ENCODE measurements at places on chromosomes 13 and 19. TPM values are rescaled to one million over a fixed set of nuclear protein-coding genes. Genes with fewer than 3 reads are reported as not detected.
A peak's percentile ranks its signal among the peaks of the same experiment; 100 is the strongest.

The ZNF112 gene
- total RNA-seq: 7.6 TPM

DNA sequence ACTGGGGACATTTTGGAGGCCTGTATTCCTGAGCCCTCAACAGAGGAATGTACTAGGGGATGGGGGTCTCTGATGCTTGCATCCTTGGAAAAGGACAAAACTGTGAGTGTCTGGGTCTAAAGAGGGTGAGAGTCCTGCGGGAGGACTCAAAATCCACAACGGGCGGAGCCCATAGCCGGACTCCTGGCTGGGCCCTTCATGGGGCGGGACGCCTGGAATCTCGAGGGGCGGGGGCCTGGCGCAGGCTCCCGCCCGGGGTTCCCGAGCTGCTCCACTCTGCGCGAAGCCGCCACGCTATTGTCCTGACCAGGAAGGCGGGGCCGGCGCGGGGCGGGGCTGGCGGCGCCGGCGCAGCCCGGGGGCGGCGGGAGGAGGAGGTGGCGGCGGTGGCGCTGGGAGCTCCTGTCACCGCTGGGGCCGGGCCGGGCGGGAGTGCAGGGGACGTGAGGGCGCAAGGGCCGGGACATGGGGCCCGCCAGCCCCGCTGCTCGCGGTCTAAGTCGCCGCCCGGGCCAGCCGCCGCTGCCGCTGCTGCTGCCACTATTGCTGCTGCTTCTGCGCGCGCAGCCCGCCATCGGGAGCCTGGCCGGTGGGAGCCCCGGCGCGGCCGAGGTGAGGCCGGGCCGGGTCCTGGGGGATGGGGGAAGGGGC is at the start of gene APLP1:
Gene APLP1, plus strand, starts transcription at position 403 of the 651 bp plus-strand sequence. Its CDS starts 63 bp downstream, at position 466.
- DNase-seq: peak; percentile 89

The ENOX1 gene
- total RNA-seq: 8.7 TPM

The ZNF865 gene
- 14.6 TPM for total RNA-seq

DNA sequence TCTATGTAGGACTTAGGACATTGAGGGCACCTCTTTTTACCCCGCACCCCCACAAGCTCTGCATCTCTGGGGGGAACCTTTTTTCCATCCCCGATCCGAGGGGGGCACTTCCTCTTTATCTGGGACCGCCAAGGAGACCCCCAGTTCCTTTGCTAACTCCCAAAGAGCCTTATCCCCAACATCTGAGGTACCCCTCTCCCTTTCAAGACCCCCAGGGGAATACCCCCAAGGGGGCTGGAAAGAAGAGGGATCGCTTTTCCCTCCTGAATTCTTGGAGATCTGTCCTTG is 1.1 kb downstream of the TNFSF9 start:
- DNase-seq: no peak

- DNase-seq: no peak
These were observed 14.1 kb upstream of the ZNF177 start for GRCh38 chr19:9348671-9349070.

- no peak for DNase-seq
These were observed 507.9 kb downstream of the UQCRFS1 start for GRCh38 chr19:28705008-28705407.

- DNase-seq: no peak
These were observed 14.8 kb upstream of the ZNF492 start for GRCh38 chr19:22619371-22619770.

DNA sequence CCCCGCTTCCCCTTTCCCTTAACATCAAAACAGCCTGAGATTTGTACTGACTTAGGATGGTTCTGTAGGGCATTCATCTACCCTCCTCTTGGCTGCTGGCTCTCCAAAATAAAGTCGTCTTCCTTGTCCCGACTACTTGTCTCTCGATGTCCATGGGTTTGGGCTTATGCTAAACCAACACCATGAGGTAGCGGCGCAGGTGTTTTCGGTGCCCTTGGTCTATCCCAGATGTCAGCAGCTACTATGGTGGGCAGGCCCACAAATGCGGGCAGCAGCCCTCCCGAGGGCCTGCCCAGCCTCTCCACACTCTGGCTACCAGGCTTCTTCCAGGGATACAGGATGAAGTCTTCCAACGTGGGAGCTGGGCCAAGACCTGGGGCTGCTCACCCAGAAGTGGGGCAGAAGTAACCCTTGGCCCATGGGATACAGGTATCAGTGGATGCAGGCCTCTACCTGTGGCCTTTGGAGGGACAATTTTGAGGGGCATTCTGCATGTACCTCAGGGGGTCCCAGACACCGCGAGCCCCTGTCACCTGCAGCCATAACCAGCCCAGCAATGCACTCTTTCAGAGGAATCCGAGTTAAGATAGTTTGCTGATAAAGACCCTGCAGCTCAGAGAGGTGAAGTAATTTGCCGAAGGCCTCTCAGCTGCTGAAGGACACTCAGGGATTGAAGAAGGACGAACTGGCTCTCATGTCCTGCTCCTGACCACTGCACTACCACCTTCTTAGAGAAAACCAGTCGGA is 47.8 kb upstream of the VSTM2B start:
- DNase-seq: no peak

DNA sequence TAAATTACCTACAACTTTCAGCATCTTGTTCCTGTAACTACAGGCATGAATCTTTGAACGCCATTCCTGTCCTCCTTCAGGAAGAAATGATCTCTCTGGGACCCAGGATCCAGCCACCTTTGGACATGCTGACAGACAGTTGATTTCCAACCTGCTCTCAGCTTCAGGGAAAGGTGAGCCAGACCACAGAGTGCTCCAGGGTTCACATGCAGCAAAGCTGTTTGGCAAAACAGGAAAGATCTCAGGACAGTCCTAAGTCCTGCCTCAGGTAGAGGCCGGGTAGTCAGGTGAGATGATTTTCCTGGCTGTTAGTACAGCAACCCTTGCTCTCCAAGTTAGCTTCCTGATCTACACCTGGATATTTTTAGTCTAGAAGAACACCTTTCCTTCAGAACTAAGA is 9.1 kb downstream of the SLC15A1 start:
- no peak for DNase-seq

- DNase-seq: peak; percentile 60
These were observed 31.9 kb downstream of the RFXAP start for GRCh38 chr13:36850790-36851438.

DNA sequence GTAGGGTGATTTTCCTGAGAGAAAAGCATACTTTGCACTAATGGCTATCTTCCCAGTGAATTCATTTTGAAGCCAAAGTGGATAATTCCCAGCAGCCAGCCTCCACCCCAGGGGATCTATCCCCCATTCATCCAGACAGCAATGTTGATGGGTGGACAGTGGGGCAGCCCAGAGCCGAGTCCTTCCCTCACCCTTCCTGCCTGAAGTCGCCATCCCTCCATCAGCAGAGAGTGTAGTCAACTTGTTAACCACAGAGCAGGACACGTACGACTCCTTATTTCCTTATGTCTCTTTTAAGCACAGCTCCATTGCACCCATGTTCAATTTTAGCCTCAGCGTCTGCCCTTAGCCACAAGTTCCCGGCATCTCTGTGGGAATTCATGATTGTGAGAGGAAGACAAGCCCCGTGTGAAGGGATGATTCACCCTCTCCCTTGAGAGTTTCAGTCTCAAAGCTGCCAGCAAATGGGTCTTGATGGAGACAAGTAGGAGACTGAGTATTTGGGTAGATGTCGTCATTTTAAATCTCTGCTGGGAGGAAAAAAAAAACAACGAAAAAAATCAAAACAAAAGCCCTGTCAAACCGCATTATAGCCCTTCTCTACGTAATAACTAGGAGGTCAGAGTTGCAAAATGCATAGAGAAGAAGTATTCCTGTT is 58.3 kb upstream of the MEDAG start:
- no peak for DNase-seq

The OR7A5 gene
- total RNA-seq: not detected

The SAMD4B gene
- 119 TPM for total RNA-seq

- DNase-seq: no peak
These were observed 98.3 kb downstream of the ELF1 start for GRCh38 chr13:40920826-40921225.

The LRRC63 gene
- not detected for total RNA-seq

GRCh38 chr13:41756198-41756880 is 204.6 kb downstream of the VWA8 start:
- DNase-seq: no peak

The SERPINE3 gene
- not detected for total RNA-seq

The WASF3 gene
- 10.1 TPM for total RNA-seq

- DNase-seq: no peak
These were observed 13.1 kb upstream of the PNMA8C start for GRCh38 chr19:46441866-46442265.

DNA sequence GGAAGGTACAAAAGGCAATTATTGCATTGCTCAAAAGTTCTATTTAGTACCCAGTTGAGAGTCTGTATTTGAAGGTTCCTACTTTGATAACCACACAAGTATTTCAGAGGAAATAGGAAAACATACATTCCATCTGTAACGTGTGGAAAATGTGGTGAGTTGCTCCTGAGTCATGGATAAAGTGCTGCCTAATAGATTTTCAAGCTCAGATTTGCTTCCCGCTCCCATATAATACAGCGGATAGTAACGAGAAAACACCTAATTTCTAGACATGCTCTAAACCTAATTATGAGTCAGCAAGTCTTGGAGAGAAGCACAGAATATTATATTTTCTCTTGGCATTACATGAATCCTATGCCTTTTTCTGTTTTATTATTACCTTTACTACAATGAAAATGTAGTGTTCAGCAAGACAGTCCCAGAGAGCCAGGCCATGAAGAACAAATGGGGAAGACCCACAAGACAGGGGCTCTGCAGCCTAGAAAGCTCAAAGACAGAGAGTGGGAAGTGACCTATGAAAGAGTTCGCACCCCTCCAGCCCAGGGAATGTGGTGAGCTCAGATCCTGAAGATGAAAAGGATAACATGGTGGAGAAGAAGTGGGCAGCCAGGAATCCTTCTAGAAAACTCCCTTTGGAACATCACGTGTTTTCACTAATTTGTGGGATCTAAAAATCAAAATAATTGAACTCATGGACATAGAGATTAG is 116.1 kb downstream of the STARD13 start:
- DNase-seq: no peak

The COMP gene
- total RNA-seq: not detected

GRCh38 chr13:49536144-49536873 is 40.6 kb downstream of the PHF11 start:
- no peak for DNase-seq

DNA sequence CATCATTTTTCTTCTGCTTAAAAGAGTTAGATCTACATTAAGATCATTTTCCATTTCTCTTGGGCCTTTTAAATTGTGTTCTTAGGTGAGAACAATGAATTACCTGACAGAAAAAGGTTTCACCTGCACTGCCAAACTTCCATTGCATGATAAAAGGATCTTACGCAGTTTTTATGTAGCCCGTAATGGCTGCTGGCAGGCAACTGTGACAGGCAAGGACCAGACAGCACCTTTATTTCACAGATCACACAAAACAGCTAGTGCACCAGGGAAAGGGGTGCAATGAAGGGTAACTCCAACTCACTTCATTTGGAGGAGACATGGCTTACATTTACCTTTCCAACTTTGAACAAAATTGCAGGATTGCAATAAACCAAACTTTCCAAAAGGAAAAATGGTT is 159.8 kb downstream of the SLITRK1 start:
- no peak for DNase-seq

- no peak for DNase-seq
These were observed 47.9 kb upstream of the EPHX3 start for GRCh38 chr19:15280048-15280725.

DNA sequence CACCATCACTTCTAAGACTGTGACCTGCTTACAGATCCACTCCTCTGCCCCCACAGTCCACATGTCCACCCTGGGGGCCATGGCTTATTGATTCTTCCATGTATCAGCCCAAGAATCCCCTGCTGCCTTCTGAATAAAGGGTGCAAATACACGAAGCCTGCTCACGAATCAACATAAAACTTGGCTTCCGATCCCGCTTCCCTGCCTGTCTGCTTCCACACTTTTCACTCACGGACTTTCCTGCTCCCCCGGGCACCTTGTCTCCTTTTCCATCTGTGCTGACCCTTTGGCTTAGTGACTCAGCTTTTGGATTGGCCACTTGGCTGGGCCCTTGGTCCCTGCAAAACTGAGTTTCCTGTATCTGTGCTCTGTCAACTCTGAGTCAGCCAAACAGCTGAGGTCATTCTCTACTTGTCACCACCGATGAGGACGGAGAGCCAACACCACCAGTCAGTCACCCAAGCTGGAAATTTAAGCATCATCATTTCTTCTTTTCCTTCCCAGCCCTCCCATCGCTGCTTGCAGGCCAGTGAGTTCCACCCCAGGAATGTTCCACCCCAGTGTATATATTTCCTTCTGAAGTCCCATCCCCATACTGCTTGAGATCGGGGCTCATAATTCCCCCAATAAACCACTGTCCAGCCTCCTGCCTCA is 11.4 kb upstream of the USP12 start:
- DNase-seq: no peak

DNA sequence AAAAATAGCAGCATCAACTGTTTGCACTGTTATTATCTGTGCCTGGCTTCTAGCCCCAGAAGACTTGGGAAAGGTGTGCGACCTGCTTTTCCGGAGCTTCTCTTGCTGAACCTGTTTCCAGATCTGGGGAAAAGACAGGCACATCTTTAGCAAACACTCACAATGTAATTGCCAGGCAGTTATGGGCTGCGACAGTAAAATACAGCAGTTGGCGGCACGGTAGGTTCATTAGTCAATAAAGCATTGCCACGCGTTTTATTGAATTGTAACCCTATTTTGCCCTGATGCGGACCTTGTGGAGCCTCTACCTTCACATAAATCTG is 223.7 kb upstream of the TSHZ3 start:
- no peak for DNase-seq

- no peak for DNase-seq
These were observed 19.3 kb downstream of the PPP1R12C start for GRCh38 chr19:55097864-55098715.

- no peak for DNase-seq
These were observed 63.1 kb downstream of the TM9SF2 start for GRCh38 chr13:99564386-99564785.

The SIGLEC12 gene
- total RNA-seq: not detected

- no peak for DNase-seq
These were observed 19.2 kb upstream of the LPAR6 start for GRCh38 chr13:48431987-48432615.
